ENCODE measurements at places on chromosomes 5 and 9.

DNA sequence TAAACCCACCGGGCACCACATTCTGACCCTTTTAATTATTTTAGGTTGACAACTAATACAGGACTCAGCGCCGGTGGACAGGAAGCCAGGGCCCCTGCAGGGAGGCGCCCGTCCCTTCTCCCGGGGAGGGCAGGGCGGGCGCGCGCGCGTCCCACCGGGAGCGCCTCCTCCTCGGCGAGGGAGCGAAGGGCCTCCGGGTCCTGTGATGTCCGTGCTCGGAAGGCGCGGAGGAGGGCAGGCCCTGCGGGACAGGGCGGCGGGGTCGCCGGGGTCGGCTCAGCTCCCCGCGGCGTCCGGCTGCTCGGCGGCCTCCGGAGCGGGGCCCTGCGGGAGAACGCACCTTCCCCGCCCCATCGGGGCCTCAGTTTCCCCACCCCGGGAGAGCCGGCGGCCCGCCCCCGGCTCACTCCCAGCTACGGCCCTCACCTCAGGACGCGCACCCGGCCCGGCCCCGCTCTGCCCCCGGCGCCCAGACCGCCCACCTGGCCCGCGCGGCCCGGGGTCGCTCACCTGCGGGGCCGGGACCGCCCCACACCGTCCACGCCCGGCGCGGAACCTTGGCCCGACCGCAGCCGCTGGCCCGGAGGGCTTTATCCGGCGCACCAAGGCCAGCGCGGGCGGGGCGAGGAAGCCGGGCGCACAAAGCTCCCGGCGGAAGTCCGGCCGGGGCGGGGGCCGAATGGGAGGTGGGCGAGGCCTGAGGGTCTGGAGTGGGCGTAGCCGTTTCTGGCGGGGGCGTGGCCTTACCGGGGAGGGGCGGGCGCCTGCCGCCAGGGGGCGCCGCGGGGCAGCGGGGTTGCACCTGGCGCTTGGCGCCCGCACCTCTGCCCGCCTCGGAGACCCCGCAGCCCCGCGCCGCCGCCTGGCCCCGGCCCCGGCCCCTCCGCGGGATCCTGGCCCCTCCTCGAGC lies at the start of the genes EXD3 and NOXA1:
Gene EXD3, minus strand, starts transcription at position 559 of the 910 bp plus-strand sequence. CDS start 27,805 bp downstream, outside the sequence.
Gene NOXA1, plus strand, starts transcription at position 790 of the 910 bp plus-strand sequence. CDS start 137 bp downstream, outside the sequence.
- peak; percentile 94 for DNase-seq

DNA sequence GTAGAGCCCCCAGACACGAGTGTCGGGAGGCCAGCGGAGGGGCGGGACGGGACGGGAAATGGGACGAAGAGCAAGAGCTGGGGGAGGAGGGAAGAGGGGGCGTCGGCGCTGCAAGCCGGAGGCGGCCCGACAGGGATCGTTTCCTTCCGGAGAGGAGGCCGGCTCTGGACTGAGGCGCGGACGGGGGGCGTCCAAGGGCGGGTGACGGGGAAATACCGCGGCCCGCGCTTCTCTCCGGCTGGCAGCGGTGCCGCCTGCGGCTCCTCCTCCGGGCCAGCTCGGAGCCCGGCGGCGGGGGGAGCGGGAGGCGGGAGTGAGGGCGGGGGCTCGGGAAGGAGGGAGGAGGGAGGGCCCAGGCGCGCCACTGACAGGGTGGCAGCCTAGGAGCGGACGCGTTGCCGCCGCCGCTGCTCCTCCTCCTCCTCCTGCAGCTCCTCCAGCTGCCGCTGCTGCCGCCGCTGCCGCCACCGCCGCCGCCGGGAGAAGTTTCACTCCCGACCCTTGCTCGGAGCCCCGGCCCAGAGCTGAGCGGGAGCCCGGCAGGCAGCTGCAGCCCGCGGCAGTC lies at the start of gene CHSY3:
Gene CHSY3, plus strand, starts transcription at position 364 of the 565 bp plus-strand sequence.
- DNase-seq, result peak; percentile 86

DNA sequence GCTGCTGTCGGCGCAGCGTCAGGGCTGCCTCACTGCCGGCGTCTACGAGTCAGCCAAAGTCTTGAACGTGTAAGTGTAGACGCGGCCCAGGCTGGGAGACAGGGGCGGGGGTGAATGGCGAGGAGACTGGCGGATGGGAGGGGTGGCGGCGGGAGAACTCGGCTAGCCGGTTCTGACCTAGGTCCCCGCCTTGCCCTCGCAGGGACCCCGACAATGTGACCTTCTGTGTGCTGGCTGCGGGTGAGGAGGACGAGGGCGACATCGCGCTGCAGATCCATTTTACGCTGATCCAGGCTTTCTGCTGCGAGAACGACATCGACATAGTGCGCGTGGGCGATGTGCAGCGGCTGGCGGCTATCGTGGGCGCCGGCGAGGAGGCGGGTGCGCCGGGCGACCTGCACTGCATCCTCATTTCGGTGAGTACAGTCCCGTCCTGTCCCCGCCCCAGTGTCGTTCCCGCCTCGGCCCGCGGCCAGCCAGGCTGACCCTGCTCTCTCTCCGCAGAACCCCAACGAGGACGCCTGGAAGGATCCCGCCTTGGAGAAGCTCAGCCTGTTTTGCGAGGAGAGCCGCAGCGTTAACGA lies 745 bp downstream of the GADD45G start:
- peak; percentile 50 for DNase-seq

- DNase-seq, result peak; percentile 61
Measured at GRCh38 chr9:132141948-132142594, 19.8 kb upstream of the NTNG2 start.

DNA sequence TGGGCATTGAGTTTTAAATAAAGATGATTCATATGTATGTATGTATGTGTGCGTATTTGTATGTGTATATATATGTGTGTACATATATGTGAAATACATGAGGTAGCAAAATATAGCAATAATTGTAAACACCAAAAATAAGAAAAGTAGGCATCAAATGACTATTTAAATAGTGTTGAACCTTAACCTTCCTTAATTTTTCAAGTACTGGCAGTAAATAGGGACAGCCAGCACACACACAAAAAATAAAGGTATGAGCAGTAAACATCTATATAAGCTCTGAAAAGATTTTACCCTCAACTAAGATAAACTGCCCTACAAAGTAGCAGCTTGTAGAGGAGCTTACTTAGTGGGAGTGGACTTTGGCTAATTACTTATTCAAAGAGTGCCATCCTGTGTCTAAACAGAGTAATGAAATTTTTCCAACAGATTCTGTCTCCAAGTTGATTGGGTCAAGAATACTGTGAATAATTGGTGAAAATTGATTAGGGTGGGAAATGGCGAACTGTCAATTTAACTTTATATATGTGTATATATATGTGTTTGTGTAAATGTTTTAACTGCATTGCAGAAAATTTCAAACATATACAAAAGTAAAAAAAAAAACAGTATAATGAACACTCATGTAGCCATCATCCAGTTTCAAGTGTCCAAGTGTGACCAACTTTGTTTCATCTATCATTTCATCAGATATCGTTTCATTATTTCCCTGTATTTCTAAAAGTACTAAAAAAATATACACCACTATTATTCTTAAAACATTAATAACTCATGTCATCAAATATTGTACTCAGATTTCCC lies 2.0 kb upstream of the ADAMTS6 start:
- peak; percentile 73 for DNase-seq

DNA sequence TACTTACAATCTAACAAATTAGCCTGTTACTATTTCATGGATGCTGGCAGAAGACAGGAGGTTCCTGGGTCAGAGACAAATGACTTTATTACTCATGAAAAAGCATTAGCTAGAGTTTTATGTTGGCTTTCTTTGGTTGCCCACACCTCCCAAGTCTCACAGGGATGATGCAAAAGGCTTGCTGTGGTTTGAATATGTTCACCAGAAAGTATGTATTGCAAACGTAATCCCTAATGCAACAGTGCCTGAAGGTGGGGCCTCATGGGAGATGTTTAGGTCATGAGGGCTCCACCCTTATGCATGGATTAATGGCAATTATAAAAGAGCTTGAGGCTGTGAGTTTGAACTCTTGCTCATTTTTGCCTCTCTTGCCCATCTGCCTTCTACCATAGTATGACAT lies 28.5 kb downstream of the DPYSL3 start:
- peak; percentile 61 for DNase-seq

- no peak for DNase-seq
Measured at GRCh38 chr9:76153902-76154629, 240.2 kb downstream of the RFK start.

DNA sequence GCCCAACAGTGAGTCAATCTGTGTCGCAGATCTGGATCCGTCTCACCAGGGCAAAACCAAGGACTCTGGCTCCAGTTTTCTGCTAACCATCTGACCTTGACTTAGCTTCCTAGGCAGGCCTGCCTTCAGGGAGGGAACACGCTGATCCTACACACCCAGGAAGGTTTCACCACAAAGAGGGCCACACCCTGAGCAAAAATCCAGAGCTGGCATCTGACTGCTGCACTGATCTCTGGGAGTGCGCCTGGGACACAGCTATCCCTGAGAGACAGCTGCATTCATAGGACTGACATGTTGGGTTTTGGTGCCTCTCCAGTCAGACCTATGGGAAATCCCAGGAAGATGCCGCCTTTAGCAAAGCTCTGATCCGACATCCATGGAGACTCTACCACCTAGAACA lies 47.5 kb downstream of the CDK5RAP2 start:
- DNase-seq, result peak; percentile 91

- DNase-seq, result no peak
Measured at GRCh38 chr5:107516452-107517184, 154.1 kb downstream of the EFNA5 start.

DNA sequence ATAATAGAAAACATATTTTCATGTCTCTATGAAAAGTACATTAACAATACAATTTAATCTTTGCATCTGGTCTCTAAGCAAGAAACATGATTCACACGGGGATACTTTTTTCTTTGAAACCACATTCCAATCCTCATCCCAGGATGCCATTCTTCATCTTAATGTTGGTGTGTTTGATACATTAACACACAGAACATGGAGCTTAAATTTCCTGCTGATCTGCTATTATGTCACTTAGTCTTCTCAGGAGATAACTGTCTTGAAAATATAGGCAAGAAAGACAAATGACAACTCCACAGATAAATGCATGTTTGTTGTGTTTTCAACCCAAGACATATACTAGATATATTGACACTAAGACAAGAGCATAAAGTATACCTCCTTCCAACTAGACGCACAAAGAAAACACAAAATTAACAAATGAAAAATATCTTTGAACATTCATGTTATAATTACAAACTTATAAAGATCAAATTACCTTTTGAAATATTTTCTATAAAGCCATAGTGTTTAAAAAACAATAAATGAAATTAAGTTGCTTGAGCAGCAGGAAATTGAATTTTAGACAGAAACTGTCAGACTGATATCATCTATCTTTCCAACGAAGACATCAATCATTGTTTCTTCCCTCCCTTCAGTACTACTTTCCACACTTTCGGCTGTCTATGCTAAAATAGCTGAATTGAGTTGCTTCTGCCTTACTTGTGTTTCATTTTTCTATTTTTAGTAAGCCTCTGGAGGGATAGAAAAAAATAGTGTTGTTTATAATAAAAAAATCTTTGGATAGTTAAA lies 1676.7 kb upstream of the CDH9 start:
- DNase-seq, result no peak

GRCh38 chr9:100309992-100310391 lies 42.8 kb downstream of the TEX10 start:
- no peak for DNase-seq

GRCh38 chr5:139886213-139886612 lies 90.6 kb downstream of the PSD2 start:
- DNase-seq, result no peak

DNA sequence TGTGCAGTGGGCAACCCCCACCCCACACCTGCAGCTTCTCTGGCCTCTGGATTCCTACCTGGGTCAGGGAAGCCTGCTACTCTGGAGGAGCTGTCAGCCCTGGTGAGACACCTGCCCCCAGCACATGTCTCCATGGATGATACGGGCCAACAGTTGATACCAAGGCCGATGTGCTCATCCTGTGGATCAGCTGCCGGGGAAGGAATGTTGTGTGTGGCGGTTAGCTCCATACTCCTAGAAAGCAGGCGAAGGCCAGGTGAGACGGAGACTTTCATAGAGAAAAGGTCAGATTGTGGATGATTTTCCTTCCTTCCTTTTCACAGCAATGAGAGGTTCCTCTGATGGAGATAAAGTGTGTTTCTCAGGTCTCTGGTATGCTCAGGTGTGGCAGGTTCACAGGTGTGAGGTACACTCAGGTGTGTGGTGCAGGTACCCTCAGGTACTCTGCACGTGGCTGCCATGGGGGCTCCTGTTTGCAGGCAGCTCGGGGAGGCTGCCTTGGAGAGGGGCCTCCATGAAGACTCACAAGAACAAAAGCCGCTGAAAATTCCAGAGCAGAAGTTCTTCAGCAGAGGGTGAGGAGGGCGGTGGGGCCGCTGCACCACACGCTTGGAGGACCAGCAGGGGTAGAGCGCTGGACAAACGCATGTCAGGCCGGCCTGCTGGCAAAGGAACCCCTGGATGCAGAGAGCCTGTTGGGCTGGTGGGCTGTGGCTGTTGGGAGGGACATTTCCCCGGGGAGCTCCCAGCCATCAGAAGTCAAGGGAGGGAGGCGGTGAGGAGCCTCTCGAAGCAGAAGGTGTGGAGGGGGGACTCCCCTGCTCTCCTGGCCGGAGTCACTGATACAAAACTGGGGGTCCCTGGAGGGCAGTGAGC lies 5.1 kb upstream of the AHRR start:
- DNase-seq, result peak; percentile 47

GRCh38 chr5:82601077-82601476 lies 322.9 kb upstream of the RPS23 start:
- no peak for DNase-seq

GRCh38 chr5:931570-932145 lies 39.0 kb downstream of the TRIP13 start:
- no peak for DNase-seq

- DNase-seq, result no peak
Measured at GRCh38 chr9:19552282-19553105, 143.7 kb downstream of the ACER2 start.

DNA sequence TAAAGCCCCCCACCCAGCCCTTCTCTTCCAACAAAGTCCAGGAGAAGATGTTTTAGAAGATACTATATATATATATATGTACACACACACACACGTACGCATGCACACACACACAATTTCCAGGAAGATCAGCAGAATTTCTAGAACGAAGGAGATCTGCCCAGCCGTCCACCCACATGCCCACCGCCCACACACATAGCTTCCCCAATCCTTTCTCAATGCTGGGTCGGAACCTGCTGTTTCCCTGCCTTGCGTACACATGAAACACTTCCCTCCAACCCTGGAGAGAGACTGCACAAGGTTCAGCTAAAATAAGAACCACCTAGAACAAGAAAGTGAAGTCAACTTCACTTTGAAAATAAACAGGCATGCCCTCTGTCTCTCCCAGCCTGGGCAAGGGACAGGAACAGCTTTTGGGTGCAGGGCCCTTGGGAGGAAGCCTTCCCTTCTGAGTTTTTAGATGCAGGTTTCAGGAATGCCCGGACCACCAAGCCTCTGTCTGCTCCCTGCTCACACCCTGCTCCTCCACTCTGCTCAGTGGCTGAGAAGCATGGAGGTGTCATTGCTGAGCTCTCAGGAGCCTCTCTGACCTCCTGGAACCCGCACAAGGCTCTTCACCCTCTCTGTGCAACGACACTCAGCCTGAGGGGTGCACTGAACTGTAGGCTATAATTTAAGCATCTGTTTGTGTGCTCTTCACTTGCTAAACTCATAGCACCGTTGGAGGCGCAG lies 149.4 kb downstream of the C5orf15 start:
- no peak for DNase-seq

All from epithelial cell of esophagus (primary cell).